ENCODE measurements at places on chromosomes 3 and 15.

- no peak for DNase-seq
Observed at GRCh38 chr3:28590860-28591259, 242.2 kb upstream of the AZI2 start.

DNA sequence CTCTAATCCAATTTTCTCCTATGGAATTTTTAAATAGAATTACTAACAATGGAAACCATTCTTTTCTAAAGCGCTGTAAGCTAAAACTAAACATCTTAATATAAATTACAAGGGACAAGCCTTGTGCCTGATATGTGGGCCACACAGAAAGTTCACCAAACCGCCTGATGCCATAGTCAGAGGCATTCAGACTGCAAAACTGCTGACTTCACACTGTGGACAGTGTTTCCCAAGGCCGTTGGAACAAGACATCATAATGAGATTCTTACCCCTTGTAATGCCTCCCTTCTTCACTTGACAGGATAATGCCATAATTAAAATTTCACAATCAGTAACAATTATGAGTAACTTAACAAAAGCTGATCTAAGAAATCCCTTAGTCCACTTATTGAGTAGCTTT lies 14.9 kb downstream of the SH3GL3 start:
- no peak for DNase-seq

- DNase-seq, result no peak
Observed at GRCh38 chr3:164476631-164477030, 601.7 kb downstream of the SI start.

DNA sequence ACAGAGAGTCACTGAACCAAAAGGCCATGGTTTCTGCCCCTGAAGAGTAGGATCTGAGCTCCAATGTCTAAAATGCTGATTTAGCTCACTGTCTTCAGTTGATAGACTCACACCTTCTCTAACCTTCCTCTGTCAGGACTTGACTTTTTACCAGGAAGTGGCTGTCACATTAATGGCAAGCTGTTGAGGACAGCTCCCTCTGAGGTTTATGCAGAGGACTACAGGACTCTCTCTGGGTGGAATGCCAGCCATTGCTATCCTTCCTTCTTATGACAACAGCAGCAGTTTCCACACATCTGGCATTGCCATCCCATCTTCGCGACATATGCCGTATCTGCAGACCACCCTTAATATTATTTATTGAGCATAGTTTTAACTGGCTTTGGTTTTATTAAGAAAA lies 103.8 kb upstream of the PRICKLE2 start:
- no peak for DNase-seq

GRCh38 chr3:141127344-141128125 lies 76.4 kb downstream of the SPSB4 start:
- no peak for DNase-seq

DNA sequence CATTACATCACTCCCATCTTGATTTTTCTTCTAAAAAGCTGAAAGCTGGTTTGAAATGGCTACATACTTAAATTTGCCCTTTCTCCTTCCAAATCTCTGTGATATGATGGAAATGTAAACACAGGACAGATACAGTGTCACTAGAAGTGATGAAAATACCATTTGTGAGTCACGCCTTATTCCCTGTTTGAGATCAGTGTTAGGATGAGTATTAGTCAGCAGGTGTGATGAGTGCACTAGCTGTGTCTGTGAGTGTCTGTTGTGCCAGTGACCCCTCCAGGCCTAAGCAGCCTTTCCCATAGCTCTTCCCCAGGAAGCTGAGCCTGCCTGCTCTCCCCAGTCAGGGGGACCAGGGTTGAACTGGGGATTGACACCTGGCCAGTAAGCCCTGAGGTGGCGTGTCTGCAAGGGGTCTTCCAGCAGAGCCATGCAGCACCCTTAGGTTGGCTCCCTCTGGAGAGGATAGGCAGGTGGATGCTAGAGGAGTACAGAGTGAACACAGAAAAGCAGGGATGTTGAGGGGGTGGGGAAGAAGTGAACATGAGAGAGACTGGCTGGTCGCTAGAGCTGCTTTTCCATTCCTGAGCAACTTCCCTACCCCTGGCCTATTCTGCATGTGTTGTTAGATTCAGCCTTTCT lies 92.0 kb downstream of the PDE8A start:
- no peak for DNase-seq

DNA sequence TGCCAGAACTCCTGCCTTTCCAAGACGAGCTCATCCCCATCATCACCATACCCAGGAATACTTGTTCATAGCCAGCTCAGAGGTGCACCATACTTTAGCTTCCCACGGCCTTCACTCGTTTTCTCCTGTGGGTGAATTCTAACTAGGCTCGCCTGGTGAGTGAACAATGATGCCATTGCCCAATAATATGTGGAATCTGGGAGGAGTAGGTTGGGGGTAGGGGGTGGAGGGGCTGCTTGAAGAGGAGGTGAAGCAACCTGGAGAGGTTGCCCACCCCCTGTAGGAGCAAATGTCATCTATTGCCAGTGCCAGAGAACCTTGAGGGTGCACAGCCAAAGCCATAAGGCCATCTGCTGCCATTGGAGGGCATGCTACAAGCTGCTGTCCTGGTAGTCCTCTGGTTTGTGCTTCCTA lies 592 bp upstream of the ZNF445 start:
- no peak for DNase-seq

- DNase-seq, result no peak
Observed at GRCh38 chr3:43019826-43020225, 40.7 kb downstream of the GASK1A start.

GRCh38 chr3:53225651-53226050 lies 30.2 kb downstream of the TKT start:
- DNase-seq, result no peak

GRCh38 chr3:126004217-126004616 lies 35.2 kb downstream of the ROPN1B start:
- no peak for DNase-seq

DNA sequence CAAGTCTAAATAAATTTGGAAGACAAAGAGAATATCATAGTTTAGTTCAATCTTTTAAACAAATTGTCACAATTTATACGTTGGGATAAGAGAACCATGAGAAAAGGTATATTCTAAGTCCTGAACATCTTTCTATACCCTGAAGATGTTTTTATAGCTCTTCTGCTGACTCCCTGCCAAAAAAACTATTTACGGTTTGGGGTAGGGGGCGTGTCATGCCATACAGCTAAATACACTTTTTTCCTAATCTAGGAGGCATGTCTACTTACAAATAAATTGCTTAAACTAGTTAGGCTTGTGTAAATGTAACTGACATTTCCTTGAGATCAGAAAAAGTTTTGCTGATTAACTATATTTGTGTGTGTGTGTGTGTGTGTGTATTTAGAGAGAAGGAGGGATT lies 163.3 kb downstream of the PGPEP1L start:
- DNase-seq, result no peak

DNA sequence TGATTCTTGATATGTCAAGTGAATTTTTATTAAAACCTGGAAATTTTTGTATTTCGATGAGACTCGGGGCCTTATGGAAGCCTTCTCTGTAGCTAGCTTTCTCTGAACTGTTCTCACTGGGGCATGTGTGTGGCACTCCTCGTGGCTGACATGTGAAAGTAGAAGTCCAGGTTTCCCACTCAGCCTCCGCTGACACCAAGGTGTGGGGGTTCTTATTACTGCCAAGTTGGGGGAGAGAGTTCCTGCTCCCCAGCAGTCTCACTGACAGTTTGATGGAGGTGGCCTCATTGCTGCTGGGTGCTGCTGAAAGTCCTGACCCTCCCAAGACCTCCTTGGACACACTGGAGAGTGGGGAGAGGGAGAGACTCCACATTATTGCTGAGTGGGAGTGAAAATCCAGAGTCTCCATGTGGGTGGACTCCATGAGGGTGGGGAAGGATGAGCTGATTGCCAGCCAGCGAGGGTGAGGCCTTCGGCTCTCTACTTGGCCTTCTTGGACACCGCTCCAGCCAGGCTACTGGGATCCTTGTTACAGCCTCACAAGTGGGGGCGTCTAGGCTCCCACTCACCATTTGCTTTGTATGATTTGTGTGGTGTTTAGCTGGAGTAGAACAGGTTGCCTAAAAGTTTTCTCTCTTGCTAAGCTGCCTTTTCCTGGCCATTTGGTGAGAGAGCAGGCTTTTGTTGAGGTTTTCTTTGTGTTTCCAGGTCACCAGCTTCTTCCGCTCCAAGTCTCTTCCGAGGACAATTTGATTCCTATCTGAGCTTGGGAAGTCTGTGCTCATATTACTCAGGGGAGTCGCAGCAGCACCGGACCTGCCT lies 64.1 kb downstream of the LSM3 start:
- no peak for DNase-seq

GRCh38 chr15:51181905-51182304 lies 87.2 kb upstream of the TNFAIP8L3 start:
- DNase-seq, result no peak

DNA sequence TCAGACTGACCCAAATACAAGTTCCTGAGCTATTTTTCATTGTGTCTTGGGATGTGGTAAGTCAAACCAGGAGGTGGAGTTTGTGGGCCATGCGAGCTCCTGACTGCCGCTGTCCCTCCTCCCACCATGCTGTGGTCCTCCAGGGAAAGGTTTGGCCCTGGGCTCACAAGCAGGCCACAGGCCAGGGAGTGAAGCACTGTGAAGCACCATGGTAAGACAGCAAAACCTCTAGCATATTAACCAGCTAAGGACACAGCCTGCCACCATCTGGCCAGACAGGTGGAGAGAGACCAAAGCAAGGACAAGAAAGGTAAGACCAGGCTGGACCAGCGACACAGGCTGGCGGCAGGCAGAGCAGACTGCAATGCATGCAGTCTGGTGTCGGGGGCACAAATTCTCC lies 15.3 kb downstream of the RAB43 start:
- DNase-seq, result no peak

DNA sequence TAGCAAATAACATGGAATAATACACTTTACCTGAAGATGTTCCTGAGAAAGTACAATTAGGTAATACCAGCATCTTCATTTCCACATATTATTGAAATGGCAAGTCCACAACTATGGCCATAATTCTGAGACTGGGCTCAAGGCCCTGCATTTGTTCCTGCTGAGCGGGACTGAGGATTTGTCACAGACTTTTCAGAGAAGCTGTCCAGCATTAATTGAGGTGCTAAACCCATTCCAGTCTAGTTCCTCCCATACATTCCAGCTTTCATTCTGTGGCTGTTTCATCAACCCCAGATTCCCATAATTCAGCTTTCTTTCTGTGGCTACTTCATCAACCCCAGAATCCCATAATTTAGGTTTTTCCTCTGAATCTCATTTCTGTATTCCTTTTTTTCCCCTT lies 293.4 kb upstream of the GBE1 start:
- DNase-seq, result no peak

GRCh38 chr3:58497097-58497496 lies 5.2 kb downstream of the KCTD6 start:
- DNase-seq, result no peak

- no peak for DNase-seq
Observed at GRCh38 chr3:101665357-101665756, 11.6 kb downstream of the ZBTB11 start.

DNA sequence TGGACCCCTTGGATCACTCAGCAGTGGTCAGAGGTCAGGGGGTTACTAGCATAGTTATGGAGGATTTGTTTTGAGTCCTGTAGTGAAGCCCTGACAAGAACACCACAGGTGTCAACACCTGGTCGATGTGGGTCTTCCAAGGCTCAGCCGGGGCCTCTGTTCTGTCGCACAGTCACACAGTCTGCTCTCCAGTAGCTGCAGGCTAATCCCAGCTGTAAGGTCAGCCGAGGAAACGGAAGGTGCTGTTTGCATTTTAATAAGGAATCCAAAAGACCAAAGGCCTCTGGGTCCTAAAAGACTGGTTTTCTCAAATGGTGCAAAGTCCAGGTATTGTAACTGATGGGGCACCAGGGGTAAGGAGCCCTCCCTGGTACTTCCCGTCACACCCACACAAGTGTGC lies 71.7 kb downstream of the RPLP1 start:
- no peak for DNase-seq

GRCh38 chr3:138054057-138054456 lies 44.1 kb downstream of the CLDN18 start:
- no peak for DNase-seq

- no peak for DNase-seq
Observed at GRCh38 chr3:87037652-87038051, 46.7 kb upstream of the VGLL3 start.

DNA sequence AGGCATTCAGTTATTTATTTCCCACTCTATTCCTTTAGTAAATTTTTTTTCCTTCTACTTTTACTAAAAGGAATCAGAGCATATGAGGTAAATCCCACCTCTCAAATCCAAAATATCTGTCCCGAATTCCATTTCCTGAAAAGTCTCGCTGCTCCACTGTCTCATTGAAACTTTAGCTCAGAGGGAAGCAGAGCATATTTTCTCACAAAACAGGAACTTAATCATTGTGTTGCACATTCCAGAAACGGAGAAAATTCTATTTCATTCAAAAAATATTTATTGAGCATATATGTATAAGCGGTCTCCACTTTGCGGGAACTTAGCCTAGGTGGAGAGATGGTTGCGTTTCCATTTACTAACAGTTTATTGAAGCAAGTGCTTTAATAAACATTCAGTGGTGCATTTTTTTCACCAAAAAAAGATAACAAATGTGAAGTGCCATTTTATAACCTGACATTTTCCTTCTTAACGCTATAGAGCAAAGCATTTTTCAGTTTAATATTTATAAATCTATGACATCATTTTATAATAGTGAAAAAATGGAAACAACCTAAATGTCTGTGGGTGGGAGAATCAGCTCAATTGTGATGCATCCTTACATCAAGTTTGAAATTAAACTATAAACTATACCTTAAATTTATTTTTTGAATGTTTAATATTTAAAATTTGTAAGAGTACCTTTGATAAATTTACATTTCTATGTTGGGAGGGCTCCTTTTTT lies 67.2 kb upstream of the CSTA start:
- DNase-seq, result no peak
